ENCODE measurements at places on chromosomes 13 and 19.
A peak's percentile ranks its signal among the peaks of the same experiment; 100 is the strongest.

DNA sequence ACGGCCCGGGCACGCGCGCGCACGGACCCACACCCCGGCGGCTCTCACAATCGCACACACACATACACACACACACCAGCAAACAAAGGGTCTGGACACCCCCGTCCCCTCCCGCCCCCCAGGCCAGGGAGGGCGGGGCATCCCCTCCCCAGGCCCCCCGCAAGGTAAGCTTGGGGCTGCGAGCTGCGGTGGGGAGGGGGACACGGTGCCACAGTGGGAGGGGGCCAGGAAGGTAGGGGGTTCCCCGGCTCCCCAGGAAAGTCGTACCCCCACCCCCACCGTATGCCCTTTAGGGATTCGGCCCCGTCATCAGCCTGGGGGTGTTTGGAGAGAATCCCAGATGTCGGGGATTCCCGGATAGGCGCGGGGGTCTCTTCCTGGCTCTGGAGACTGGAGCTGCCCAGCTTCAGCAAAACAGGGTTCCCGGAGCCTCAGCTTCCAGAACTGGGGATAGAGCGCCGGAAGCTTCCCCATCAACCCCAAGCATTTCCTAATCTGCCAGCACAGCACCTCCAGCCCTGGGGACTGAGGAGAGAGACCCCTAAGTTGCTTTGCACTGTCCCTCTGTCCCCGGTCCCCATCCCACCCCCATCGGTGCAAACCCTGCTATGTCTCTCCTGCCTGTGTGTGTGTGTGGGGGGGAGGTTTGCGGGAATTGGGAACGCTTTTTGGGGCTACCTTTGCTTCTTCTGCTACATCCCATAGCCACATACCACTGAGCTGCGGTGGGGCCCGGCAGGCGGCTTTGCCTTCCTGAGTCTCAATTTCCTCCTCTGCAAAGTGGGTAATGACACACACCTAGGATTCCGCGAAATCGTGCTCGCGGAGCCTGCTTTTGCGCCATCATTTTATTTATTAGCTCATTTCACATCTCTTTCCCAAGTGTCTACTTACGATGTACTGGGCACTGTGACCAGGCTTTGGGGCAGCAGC lies 1.8 kb upstream of the CDC37 start:
- no peaks in the 10 kb centered on the region for H3K36me3 ChIP-seq
- H3K4me3 ChIP-seq = no peak overlapping the region
- no peak overlapping the region for H3K27ac ChIP-seq
- DNase-seq = no peak

DNA sequence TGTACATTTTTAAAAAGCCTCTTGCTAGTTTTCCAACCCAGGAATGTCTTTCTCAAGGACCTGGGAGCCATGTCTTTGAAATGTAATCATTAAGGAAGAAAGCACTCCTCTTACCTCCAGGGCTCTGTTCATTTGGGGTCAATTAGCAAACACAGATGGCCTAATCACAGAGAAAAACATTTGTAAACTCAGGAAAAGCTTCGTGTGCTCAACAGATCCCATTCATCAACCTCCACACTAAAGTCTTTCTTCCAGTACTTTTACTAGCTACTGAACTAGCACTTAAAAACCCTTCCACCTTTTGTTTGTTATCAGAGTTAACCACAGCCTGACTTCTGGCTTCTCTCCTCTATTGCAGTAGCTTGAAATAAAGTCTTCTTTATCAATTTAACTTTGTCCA lies 441.4 kb downstream of the PCDH20 start:
- H3K27ac ChIP-seq = no peak overlapping the region
- H3K27me3 ChIP-seq = no peaks in the 10 kb centered on the region
- H3K4me1 ChIP-seq = peaks cover 6% of the 10 kb centered on the region
- no peaks in the 10 kb centered on the region for H3K36me3 ChIP-seq
- no peak for DNase-seq
- H3K4me3 ChIP-seq = no peak overlapping the region

GRCh38 chr13:42484386-42484785 lies 89.6 kb upstream of the TNFSF11 start:
- no peaks in the 10 kb centered on the region for H3K27me3 ChIP-seq
- no peak overlapping the region for H3K4me3 ChIP-seq
- no peak overlapping the region for H3K27ac ChIP-seq
- peaks cover 8% of the 10 kb centered on the region for H3K4me1 ChIP-seq
- no peaks in the 10 kb centered on the region for H3K36me3 ChIP-seq

- no peaks in the 10 kb centered on the region for H3K36me3 ChIP-seq
- no peaks in the 10 kb centered on the region for H3K27me3 ChIP-seq
- no peaks in the 10 kb centered on the region for H3K4me1 ChIP-seq
- no peak for DNase-seq
- no peak overlapping the region for H3K4me3 ChIP-seq
Measured at GRCh38 chr19:29478578-29479565, 46.9 kb upstream of the VSTM2B start.

- H3K27ac ChIP-seq = peak overlapping the region; percentile 17
- no peaks in the 10 kb centered on the region for H3K4me1 ChIP-seq
- H3K36me3 ChIP-seq = no peaks in the 10 kb centered on the region
- peak; percentile 61 for DNase-seq
Measured at GRCh38 chr19:34351382-34351826, 13.6 kb upstream of the GPI start.

DNA sequence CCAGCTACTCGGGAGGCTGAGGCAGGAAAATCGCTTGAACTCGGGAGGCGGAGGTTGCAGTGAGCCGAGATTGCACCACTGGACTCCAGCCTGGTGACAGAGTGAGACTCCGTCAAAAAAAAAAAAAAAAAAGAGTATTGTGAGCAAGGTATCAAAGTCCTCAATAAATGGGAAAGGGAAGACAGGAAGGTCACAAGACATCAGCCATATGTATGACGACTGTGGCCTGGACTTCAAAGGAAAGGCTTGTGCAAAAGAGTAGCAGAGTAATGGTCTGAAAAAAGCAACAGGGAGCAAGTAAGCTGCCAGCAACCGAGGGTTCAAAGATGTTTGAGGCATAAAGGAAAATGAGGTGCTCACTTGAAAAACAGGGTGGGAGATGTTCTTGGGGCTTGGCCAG lies 116.0 kb upstream of the WASF3 start:
- H3K27ac ChIP-seq = no peak overlapping the region
- H3K4me3 ChIP-seq = no peak overlapping the region
- no peaks in the 10 kb centered on the region for H3K36me3 ChIP-seq
- no peaks in the 10 kb centered on the region for H3K4me1 ChIP-seq

Data from pancreas (tissue), 10 donors.